Ammon's horn (tissue), 1 donor: ENCODE measurements at places on chromosomes 3 and 15.

DNA sequence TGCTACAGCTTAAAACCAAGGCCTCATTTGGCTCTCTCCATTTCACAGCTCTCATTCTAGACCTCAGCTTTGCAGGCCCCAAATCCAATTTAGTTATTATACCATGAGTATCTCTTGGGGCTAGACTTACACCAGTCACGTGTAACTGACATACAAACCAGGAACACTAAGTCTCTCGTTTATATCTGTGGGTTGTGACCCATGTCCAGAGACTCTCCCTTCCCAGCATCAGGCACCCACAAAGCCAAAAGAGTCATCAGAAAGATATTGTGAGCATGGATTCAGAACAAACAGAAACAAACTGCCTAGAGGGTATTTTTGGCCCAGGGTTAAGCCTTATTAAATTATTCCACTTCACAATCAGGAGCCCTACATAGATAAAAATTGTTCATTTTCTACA lies 5.6 kb upstream of the CCDC13 start:
- no peak for DNase-seq

DNA sequence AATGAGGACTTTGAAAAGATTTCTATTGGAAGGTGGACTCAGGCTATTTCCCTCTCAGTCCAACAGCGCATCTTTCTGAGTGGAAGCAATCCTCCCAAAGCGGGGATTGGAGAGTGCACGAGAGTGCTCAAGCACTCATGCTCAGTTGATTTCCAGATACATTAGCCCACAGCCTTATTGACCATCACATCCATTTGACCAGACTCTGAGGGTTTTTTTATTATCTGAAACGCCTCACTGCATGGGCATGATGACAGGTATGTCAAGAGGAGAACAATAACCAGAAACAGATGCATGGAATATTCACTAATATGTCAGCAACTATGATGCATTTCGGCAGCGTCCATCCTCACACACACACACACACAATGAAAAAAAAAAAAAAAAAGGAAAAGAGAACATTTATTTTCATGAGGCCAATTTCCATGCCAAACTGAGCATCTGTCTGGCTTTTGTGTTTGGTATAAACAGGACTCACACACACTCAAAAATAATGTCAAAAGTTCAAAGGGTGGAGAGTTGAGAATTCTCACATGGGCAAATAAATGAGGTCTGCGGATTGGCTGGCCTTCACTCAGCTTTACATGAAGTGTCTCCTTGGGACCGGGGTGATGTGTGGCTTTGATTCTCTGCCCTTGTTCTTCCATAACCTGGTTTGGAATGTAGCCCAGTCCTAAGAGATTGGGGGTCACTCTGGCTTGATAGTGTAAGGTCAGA lies 371.6 kb downstream of the MCTP2 start:
- no peak for DNase-seq

GRCh38 chr15:90930861-90931574 lies 1.3 kb downstream of the HDDC3 start:
- no peak for DNase-seq

DNA sequence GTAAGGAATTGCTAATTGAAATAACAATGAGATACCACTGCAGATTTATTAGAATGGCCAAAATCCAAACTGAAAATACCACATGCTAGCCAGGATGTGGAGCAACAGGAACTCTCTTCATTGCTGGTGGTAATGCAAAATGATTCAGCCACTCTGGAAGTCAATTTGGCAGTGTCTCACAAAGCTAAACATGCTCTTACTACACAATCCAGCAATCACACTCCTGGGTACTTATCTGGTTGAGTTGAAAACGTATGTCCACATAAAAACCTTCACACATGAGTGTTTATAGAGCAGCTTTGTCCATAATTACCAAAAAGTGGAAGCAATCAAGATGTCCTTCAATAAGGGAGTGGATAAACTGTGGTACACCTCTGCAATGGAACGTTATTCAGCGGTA lies 113.3 kb downstream of the SMAD6 start:
- DNase-seq, result no peak

- no peak for DNase-seq
Measured at GRCh38 chr15:38678281-38678680, 113.7 kb upstream of the RASGRP1 start.

- DNase-seq, result no peak
Measured at GRCh38 chr3:179713643-179714090, 60.8 kb downstream of the USP13 start.

DNA sequence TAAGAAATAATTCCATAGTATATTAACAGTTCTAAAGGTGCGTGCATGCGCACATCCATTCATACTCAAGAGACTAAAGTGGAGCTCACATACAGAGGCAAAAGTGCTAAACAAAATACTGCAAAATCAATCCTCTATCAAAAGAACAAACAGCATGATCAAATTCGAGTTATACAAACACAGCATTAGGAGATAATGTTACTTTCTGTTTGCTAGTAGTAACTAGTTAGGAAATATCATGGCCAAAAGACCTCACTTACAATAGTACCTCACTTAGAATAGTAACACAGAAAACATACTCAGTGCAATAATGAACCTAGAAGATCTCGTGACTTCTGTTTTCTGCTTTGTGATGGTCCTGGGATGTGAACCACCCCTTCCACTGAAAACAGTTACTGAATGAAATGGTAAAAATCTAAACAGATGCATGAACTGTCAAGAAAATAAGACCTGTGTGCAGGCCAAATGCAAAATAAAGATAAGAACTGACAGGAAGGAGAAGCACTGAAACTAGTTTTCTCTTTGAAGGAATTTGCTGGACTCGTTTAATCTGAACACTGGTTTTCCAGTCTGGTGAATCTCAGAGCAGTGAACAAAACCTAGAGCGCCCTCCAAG lies 20.9 kb upstream of the CEMIP start:
- DNase-seq, result no peak
